ENCODE measurements at places on chromosomes 4 and X.

GRCh38 chr4:154612472-154613414, at the start of gene FGG:
FGG (minus strand) TSS chr4:154612656; CDS start chr4:154612609, 47 bp downstream.
- DNase-seq, result no peak

DNA sequence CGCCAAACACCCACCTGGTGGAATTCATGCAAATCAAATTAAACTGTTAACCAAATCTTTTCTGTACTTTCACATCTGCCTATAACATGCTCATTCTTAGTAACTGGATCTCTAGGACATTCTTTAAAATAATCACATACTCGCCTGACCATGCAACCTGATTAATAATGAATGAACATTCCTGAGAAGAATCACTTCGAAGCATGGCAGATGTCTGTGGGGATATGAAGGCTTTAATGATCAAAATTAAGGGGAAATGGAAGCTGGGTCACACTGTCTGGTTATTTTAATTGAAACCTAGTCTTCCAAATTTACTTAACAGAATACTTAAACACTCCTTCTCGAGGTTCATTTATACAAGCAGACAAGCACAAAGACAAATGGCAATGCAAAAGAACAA, 44.2 kb downstream of the MID1 start:
- no peak for DNase-seq

GRCh38 chrX:103741879-103742278, 31.2 kb downstream of the TMEM31 start:
- no peak for DNase-seq

- DNase-seq, result no peak
Measured at GRCh38 chr4:103996064-103996463, 276.3 kb upstream of the TACR3 start.

- DNase-seq, result no peak
Measured at GRCh38 chr4:6115342-6115741, 85.0 kb downstream of the JAKMIP1 start.

DNA sequence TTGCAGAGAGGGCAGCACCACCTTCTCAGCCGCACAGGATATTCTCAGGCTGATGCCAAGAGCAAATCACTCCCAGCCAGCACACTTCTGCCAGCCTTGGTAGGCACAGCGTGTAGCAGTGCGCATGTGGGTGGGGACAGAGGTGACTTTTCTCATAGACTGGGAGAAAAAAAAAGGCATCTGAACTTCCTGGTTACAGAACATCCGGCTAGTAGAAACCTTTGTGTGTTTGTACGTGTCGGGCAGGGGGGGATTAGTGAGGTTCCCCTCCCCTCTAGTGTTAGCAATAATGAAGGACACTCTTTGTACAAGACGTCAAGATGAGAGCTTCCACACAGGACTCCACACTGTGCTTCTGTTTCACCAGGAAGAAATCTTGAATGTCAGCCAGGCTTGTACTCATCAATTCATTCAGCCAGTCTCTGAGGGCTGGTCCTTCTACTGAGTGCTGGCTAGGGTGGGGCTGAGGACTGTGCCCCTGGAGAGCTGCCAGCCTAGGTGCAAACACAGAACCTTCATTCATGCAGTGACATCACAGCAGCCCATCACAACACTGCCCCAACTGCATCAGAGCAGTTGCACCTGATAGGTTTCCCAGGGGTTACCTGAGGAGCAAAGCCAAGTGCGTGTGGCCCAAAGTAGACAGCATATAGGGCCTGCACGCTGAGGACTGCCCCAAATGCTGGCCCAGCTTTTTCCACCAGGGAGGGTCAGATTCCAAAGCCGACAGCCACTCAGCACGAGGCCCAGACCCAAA, 34.7 kb downstream of the SLC25A5 start:
- no peak for DNase-seq

DNA sequence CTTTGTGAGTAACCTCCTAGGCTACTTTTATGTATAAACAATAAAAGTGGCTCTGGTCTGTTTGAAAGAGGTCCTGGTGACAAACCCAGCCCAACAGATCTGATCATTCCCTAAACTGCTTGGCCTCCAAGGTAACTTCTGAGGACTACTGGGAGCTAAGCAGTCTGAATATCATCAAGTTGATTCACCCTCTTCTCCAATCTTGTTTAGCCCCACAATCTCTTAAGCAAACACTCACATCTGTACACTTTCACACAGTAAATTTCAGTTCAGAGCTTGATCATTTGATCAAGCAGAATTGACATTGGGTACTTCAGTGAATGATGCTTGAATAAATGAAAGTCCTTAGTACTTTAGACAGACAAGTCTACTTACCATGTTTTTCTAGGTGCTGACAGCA, 74.7 kb downstream of the HCCS start:
- DNase-seq, result no peak
